Ascending aorta (tissue), 2 donors: ENCODE measurements at places on chromosomes 7 and 10.

GRCh38 chr7:118745927-118746326, 521.4 kb downstream of the ANKRD7 start:
- H3K36me3 ChIP-seq: no peaks in the 10 kb centered on the region
- H3K4me1 ChIP-seq: no peaks in the 10 kb centered on the region
- DNase-seq: no peak
- H3K27ac ChIP-seq: no peak overlapping the region
- no peak overlapping the region for H3K4me3 ChIP-seq
- H3K27me3 ChIP-seq: no peaks in the 10 kb centered on the region

GRCh38 chr7:121107923-121108498, 119.5 kb downstream of the CPED1 start:
- H3K36me3 ChIP-seq: no peaks in the 10 kb centered on the region
- H3K27ac ChIP-seq: no peak overlapping the region
- no peaks in the 10 kb centered on the region for H3K27me3 ChIP-seq
- H3K4me3 ChIP-seq: no peak overlapping the region
- no peak for DNase-seq

DNA sequence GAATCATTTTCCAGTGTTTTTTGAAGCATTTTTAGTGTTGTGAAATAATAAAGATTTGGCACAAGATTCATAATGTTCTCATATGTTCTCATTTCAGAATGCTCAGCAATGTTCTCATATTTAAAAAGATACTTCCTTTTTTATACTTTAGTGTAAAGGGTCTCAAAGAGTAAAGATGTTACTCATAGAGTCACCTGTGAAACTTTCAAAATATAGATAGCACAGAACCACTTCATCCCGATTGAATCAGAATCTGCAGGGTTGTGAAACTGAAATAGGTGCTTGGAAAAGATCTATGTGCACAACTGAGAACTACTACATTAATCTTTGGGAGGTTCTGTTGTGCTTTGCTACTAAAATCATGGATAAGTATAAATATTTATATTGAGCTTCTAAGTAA, 144.7 kb downstream of the MDFIC start:
- no peaks in the 10 kb centered on the region for H3K36me3 ChIP-seq
- H3K27me3 ChIP-seq: no peaks in the 10 kb centered on the region
- H3K27ac ChIP-seq: no peak overlapping the region

DNA sequence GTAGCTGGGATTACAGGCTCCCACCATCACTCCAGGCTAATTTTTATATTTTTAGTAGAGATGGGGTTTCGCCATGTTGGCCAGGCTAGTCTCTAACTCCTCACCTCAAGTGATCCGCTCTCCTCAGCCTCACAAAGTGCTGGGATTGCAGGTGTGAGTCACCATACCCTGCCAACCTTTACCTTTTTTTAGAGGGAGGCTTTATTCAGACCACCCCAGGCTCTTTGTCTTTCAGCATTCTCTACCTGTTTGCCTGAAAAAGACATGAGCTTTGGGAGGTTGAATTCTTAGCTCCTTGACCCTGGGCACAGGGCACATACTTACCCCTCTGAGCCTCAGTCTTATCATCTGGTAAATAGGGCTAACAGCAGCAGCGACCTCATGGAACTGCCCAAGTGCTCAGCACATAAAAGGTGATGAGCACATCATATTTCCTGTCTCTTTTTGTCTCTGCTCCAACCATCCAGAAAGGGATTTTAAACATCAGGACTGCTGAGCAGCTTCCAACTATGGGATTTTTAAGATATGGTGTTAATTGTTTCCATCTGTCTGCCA, 17.0 kb downstream of the FRMPD2 start:
- no peaks in the 10 kb centered on the region for H3K36me3 ChIP-seq
- no peak overlapping the region for H3K27ac ChIP-seq
- H3K4me3 ChIP-seq: no peak overlapping the region
- DNase-seq: no peak
- no peaks in the 10 kb centered on the region for H3K4me1 ChIP-seq
- no peaks in the 10 kb centered on the region for H3K27me3 ChIP-seq

GRCh38 chr7:158740013-158740656, 35.5 kb upstream of the NCAPG2 start:
- no peak for DNase-seq
- peaks cover 97% of the 10 kb centered on the region for H3K36me3 ChIP-seq
- H3K4me3 ChIP-seq: no peak overlapping the region

DNA sequence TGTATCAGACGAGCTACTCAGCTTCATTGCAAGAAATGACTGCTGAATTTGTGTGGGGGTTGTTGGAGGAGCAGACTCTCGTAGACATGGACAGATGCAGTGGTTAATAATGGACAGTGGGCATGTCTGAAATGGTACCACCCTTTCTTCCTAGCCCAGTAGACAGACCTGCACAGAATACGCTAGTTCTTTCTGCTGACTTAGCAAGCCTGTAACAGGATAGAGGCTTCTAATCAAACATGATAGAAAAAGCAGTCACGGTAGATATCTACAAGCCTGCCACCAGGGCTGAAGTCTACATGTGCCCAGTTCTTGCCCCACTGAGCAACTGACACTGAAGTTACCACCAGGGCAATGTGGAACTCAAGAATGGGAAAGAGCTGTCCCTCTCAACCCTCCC, 188.0 kb downstream of the FANK1 start:
- no peaks in the 10 kb centered on the region for H3K4me1 ChIP-seq
- H3K4me3 ChIP-seq: no peak overlapping the region
- no peaks in the 10 kb centered on the region for H3K36me3 ChIP-seq
- no peak overlapping the region for H3K27ac ChIP-seq
- no peak for DNase-seq

DNA sequence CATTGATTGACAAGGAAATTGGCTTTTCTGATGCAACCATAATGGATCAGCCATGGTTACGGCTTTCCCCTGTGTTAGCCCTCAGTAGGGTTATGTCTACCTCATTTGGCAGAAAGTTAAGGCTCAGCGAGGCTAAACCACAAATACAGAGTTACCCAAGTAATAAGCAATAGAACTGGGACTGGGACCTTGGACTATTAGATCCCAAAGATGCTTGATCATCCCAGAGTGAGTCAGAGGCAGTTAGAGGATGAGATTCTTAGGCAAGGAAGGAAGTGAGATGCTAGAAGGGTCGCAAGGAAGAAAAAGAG, 401.4 kb downstream of the TNS3 start:
- H3K27ac ChIP-seq: no peak overlapping the region
- no peaks in the 10 kb centered on the region for H3K27me3 ChIP-seq
- DNase-seq: no peak
- no peaks in the 10 kb centered on the region for H3K36me3 ChIP-seq
- H3K4me3 ChIP-seq: no peak overlapping the region

DNA sequence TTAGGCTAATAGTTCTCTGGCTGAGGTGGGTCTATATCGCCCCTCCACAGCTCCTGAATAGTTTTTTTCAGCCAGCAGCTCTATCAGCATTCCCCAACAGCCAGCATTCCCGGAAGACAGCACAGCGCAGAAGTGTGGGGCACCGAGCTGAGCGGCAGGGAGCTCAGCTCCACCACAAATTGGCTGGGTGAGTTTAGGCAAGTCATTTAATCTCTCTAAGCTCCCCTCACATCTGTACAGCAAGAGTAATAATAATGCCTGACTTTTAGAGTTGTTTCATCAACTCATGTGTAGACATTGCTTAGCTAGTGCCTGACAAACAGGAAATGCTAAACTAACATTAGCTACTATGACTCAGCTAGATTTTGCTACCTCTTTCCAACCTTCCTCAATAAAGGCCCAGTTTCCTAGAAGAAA, 247.9 kb upstream of the PTN start:
- no peaks in the 10 kb centered on the region for H3K4me1 ChIP-seq
- peak overlapping the region; percentile 21 for H3K27ac ChIP-seq
- no peak overlapping the region for H3K4me3 ChIP-seq
- no peaks in the 10 kb centered on the region for H3K36me3 ChIP-seq
- DNase-seq: no peak

GRCh38 chr10:130026670-130027456, 62.8 kb upstream of the EBF3 start:
- no peak overlapping the region for H3K4me3 ChIP-seq
- peak; percentile 47 for DNase-seq
- no peaks in the 10 kb centered on the region for H3K27me3 ChIP-seq
- H3K36me3 ChIP-seq: no peaks in the 10 kb centered on the region
- H3K27ac ChIP-seq: no peak overlapping the region

- peaks cover 71% of the 10 kb centered on the region for H3K36me3 ChIP-seq
- H3K4me3 ChIP-seq: no peak overlapping the region
- no peak overlapping the region for H3K27ac ChIP-seq
- H3K4me1 ChIP-seq: no peaks in the 10 kb centered on the region
- DNase-seq: no peak
Measured at GRCh38 chr10:14926722-14927416, 27.0 kb downstream of the DCLRE1C start.

- DNase-seq: no peak
- H3K4me1 ChIP-seq: no peaks in the 10 kb centered on the region
- H3K27me3 ChIP-seq: no peaks in the 10 kb centered on the region
- no peak overlapping the region for H3K4me3 ChIP-seq
- H3K36me3 ChIP-seq: no peaks in the 10 kb centered on the region
Measured at GRCh38 chr10:88417387-88418030, 165.6 kb downstream of the RNLS start.

- no peaks in the 10 kb centered on the region for H3K36me3 ChIP-seq
- no peaks in the 10 kb centered on the region for H3K27me3 ChIP-seq
- DNase-seq: no peak
Measured at GRCh38 chr10:3740157-3740871, 44.7 kb downstream of the KLF6 start.

DNA sequence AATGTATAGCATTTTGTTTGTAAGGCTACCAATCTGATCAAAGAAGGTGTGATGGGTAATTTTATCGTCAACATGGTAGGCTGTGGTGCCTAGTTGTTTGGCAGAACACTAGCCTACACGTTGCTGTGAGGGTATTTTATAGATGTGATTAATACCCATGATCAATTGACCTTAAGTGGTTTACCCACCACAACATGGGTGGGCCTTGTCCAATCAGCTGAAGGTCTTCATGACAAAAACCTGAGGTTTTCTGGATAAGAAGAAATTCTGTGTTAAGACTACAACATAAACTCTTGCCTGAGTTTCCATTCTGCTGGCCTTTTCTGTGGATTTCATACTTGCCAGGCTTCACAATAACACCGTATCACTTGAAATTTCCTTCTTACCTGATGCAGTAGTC, 131.8 kb upstream of the PPP1R3A start:
- no peak overlapping the region for H3K27ac ChIP-seq
- H3K27me3 ChIP-seq: no peaks in the 10 kb centered on the region
- no peak overlapping the region for H3K4me3 ChIP-seq

- no peak overlapping the region for H3K4me3 ChIP-seq
- H3K36me3 ChIP-seq: no peaks in the 10 kb centered on the region
- no peaks in the 10 kb centered on the region for H3K27me3 ChIP-seq
- DNase-seq: no peak
- peaks cover 6% of the 10 kb centered on the region for H3K4me1 ChIP-seq
Measured at GRCh38 chr10:11682267-11682683, 59.9 kb upstream of the ECHDC3 start.

DNA sequence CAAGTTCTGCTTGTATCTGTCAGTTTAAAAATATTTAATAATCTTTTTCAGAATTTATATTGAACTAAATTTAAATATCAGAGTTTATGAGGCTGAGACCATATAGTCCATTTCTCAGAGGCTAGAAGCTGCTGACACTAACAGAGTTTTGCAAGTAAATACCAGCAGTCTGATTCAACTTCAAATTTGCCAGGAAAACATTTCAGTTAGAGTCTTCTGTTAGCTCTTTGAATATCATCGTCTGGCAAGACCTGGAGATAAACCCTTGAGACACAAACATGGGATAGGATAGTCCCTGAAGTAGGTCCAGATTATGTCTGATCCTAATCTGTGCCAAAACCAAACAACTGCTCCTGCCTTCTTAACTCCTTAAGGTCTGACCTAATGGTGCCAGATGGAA, 472.8 kb upstream of the STEAP1 start:
- H3K27ac ChIP-seq: no peak overlapping the region
- no peaks in the 10 kb centered on the region for H3K36me3 ChIP-seq
- no peak for DNase-seq

DNA sequence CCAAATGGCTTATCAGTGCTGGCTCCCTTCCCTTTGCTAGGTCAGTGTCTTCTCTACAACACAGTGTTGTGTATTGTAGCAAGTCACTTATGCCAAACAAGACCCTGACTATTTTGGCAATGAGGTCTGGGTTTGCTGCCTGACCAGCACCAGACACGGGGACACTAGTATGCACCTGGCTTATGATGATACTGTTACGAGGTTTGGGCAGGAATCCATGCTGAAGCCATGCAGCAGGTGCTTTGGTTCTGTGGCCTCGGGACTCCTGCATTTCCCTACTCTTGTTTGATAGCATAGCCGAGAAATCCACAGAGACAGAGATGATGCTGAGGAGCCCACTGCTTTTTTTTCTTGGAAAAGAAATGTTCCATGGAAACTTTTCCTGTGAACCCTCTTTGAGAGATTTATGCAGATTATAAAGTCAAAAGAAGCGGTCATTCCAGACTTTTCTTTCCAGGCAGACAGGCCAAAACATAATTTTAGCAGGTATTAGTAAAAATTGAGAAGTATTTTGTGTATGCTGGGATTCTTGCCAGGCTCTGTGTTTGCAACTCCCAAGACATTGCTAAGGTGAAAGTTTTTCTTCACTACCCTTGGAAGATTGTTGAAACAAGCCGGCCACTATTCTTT, 291.1 kb downstream of the BBS9 start:
- no peak for DNase-seq
- H3K36me3 ChIP-seq: no peaks in the 10 kb centered on the region
- no peak overlapping the region for H3K27ac ChIP-seq
- no peaks in the 10 kb centered on the region for H3K4me1 ChIP-seq
- no peaks in the 10 kb centered on the region for H3K27me3 ChIP-seq

GRCh38 chr10:132899751-132900065, 42.7 kb downstream of the CFAP46 start:
- H3K4me1 ChIP-seq: no peaks in the 10 kb centered on the region
- H3K36me3 ChIP-seq: no peaks in the 10 kb centered on the region
- no peak overlapping the region for H3K27ac ChIP-seq
- peak; percentile 25 for DNase-seq
- no peak overlapping the region for H3K4me3 ChIP-seq

- H3K36me3 ChIP-seq: no peaks in the 10 kb centered on the region
- no peaks in the 10 kb centered on the region for H3K27me3 ChIP-seq
- no peak overlapping the region for H3K4me3 ChIP-seq
- H3K27ac ChIP-seq: no peak overlapping the region
Measured at GRCh38 chr7:21317966-21318915, 109.6 kb upstream of the SP4 start.

- no peaks in the 10 kb centered on the region for H3K27me3 ChIP-seq
- DNase-seq: no peak
- no peak overlapping the region for H3K27ac ChIP-seq
- no peaks in the 10 kb centered on the region for H3K36me3 ChIP-seq
- peaks cover 8% of the 10 kb centered on the region for H3K4me1 ChIP-seq
- no peak overlapping the region for H3K4me3 ChIP-seq
Measured at GRCh38 chr7:102856036-102856435, 56.8 kb upstream of the LRRC17 start.
